Activated naive CD4-positive, alpha-beta T cell (primary cell): ENCODE measurements at places on chromosomes 2 and 18.

GRCh38 chr2:137117385-137117784, 352.0 kb downstream of the THSD7B start:
- no peak for DNase-seq

DNA sequence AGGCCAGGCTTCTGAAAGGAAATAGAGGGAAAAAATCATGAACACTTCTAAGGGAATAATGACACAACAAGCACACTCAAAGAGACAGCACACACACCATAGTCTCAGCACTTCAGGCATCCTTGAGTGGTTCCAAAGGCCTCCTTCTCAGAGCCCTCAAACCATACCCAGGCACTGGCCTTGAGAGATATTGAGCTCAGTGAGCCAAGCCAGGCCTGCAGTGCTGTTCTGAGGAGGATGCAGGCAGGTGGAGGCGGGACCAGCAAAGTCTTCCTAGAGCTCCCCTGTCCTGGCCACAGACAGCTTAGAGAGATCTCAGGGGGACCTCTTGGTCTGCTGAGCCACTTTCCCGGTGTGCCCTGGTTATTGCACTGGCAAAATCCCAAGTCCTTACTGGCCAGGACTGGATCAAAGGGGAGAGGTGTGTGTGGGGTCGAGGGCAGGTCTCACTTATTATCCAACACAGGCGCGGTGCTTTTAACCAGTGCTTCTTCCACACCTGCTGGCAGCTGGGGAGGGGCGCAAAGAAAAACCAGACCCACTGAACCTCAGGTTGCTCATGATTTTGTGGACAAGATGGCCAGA, 86.8 kb upstream of the HAAO start:
- DNase-seq: no peak

GRCh38 chr18:32974421-32975162, 201.8 kb upstream of the KLHL14 start:
- DNase-seq: no peak

DNA sequence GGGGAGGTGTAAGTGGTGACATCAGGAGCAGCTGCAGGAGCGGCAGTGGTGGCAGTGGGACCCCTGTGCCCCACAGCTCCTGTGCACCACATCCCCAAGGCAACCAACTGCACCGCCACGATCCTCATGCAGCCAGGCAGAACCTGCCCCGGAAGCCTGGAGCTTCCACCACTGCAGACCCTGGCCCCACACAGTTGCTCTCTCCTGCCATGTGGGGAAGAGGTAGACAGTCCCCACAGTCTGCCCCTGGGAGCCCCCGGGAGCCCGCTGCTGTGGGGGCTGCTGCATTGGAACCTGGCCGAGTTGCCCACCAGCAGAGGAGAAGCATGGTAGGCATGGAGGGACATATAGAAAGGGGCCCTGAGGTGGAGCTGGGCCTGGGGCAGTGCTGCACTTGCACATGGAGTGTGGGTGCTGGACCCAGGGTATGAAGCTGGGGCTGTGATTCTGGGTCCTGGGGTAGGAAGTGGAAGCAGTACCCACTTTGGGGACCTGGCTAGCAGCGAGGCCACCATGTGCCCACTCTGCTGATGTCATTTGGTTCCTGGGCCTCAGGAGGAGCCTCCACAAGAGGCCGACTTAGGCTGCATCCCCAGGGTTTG, 623.3 kb upstream of the LRRTM4 start:
- DNase-seq: no peak

GRCh38 chr2:231810905-231811304, 24.7 kb downstream of the COPS7B start:
- DNase-seq: no peak

DNA sequence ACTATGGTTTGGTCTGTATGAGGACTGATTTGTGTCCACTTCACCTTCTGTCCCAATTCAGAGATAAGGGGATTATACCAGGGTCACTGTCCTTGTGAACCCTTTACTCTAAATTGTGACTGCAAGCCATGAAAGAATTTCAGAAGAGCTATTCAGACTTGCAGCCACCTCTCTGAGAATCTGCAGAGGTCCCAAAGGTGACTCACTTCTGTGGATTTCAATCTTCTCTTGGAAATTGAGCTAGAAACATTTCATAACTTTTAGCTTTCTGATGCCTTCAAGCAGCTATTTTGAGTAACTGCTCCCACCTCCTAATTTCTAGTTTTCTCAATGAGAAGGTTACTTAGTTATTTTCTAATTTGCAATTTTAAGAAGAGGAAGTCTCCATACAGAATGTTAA, 1242.4 kb upstream of the ACVR2A start:
- no peak for DNase-seq

DNA sequence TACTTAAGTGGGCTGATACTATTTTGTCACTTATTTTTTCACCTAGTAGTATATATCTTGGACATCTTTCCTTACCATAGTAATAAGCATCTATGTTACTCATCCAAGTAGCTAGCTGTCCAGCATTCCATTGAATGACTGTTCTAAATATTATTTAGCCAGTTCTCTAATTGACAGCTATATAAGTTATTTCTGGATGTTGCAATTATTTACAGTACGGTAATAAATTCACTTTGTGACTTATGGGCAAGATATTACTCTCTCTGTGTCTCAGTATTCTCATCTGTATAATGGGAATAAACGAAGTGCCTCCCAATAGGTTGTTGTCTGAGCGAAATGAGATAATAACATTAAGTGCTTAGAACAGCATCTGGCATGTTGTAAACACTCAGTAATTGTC, 46.6 kb upstream of the AGAP1 start:
- no peak for DNase-seq

DNA sequence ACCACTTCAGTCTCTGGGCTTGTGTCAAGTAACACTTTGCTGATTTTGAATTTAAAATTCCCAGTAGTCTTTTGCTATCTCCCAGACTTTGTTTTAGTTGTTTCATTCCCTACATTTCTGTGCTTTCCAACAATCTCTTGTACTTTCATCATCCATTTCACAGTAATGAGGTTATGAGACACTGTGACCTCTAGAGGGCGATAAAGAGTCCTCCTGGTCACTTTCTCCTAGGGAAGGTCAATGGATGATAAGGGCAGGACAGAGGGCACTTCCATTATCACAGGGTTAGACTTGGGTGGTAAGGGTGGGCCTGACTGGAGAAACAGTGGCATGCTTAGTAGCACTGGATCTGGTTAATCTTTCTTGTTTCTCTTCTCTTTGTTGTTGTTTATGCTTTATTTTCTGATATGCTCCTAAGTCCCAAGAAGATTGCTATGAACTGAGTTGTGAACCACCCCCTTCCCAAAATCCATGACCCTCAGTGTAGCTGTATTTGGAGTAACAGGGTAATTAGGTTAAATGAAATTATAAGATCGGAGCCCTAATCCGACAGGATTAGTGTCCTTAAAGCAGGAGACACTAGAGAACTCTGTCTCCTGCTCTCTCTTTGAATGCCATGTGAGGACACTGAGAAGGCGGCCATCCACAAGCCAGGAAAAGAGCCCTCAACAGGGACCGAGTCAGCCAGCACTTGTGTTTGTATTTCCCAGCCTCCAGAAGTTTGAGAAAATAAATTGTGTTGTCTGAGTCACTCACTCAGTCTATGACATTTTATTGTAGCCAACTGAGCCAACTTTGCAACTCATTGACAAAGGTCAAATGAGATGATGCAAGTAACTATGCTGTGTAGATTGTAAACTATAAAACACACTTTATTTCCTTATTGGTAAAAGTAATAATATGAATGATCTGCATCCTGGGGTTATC, 779.2 kb downstream of the CNTNAP5 start:
- no peak for DNase-seq

- DNase-seq: no peak
These were observed 68.1 kb downstream of the MYOM1 start for GRCh38 chr18:3151399-3152264.

DNA sequence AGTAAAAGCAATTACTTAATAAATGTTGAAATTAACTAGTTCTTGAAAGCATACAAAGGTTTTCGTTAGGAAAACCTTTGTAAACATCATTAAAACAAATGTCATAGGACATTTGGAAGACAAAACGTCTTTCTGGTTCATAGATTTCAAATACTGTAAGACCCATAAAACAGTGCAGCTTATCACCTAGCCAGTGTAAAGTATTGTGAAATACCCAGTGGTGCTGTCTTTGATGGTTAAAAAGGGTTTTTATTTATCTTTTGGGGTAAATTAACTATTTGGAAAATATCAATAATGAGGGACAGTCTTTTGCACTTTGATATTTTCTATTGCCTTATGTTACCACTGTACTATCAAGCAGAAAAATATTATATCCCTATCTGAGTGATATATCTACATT, 120.0 kb upstream of the FAM98A start:
- DNase-seq: no peak

GRCh38 chr2:55114597-55114996, 64.3 kb upstream of the RTN4 start:
- no peak for DNase-seq
